ENCODE measurements at places on chromosomes 4 and X.

- no peak for DNase-seq
Observed at GRCh38 chrX:71225009-71225408, 2.0 kb downstream of the GJB1 start.

- no peak for DNase-seq
Observed at GRCh38 chr4:107034091-107034995, 1.8 kb downstream of the DKK2 start.

- no peak for DNase-seq
Observed at GRCh38 chr4:113109106-113109718, 59.8 kb downstream of the ANK2 start.

GRCh38 chr4:138138774-138139173 is 103.4 kb downstream of the SLC7A11 start:
- no peak for DNase-seq

DNA sequence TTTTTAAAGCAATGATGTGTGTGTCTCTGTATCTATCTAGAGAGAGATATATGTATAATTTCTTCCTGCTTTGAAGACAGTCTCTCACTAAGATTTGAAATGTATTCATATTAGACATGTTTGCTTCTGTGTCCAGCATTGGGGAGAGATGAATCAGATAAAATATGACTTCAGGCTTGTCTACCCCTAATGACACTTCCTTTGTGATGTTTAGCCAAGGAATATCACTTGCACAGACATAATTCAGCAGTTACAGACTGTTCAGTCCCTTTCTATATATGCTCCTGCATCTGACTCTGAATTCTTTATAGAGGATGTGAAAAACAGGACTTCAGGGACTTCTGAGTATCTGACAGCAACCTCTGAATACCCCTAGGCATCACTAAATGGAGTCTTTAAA is 158.4 kb downstream of the DCLK2 start:
- no peak for DNase-seq

- no peak for DNase-seq
Observed at GRCh38 chrX:65480960-65481359, 53.6 kb downstream of the LAS1L start.

- DNase-seq = no peak
Observed at GRCh38 chr4:124810827-124811226, 98.3 kb upstream of the ANKRD50 start.

GRCh38 chr4:100428051-100428450 is 89.8 kb downstream of the EMCN start:
- DNase-seq = no peak

DNA sequence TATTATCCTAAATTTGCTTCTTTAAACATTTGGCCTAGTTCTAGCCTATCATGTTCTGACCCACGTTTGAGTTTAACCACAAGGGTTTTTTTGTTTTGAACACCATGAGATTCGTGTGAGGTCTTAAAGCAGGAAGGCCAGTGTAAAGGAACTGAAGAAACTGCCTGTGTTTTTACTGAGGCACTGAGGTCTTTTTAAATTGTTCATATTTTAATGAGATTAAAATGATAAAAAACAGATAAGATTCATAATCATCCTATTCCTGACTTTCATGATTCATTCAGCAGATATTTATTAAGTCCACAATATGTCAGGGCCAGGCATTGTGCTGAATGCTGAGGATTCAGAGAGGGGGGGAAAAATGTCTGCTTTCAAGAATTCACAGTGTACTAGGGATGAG is 3.2 kb downstream of the RPS6KA3 start:
- DNase-seq = no peak
